ENCODE measurements at places on chromosomes 3 and 15. TPM values are rescaled to one million over a fixed set of nuclear protein-coding genes. Genes with fewer than 3 reads are reported as not detected.

The POPDC2 gene
- total RNA-seq = 2.4 TPM

The SERPINI2 gene
- 0.33 TPM for total RNA-seq

The GOLGA6A gene
- 0.37 TPM for total RNA-seq

The INSYN1 gene
- total RNA-seq = 86.3 TPM

The UROC1 gene
- total RNA-seq = not detected

The GPR149 gene
- total RNA-seq = not detected
